Mesenchymal stem cell (in vitro differentiated cells and primary cell): ENCODE measurements at places on chromosomes 7 and 10.

- DNase-seq, result no peak
- peaks cover 73% of the 10 kb centered on the region for H3K27me3 ChIP-seq
These were observed 351.2 kb downstream of the DNAJB6 start for GRCh38 chr7:157687845-157688532.

- H3K36me3 ChIP-seq, result no peaks in the 10 kb centered on the region
- no peaks in the 10 kb centered on the region for H3K4me1 ChIP-seq
- DNase-seq, result no peak
- no peak overlapping the region for H3K27ac ChIP-seq
These were observed 98.4 kb upstream of the PTPRZ1 start for GRCh38 chr7:121774563-121774962.

DNA sequence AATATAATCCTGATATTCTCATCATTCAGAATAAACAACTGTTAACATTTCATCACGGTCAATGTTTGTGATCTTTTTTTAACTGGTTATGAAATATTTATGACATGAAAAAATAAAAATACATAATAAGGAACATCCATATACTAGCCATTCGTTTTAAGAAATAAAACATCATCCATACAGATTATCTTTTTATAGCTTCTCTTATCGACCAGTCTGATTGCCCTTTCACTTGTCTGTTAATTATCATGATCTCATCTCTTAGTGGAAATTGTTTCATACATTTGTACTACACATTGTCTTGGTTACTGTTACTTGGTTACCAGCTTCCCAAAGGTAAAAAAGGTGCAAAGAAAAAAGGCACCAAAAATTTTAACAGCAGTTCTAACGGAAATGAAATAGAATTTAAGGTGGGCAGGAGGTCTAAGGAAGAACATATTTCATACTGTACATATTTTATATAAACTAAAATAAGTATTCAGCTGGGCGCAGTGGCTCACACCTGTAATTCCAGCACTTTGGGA is 8.4 kb downstream of the ARHGAP21 start:
- no peak overlapping the region for H3K27ac ChIP-seq
- no peaks in the 10 kb centered on the region for H3K27me3 ChIP-seq
- DNase-seq, result no peak
- H3K36me3 ChIP-seq, result peaks cover 21% of the 10 kb centered on the region
- peaks cover 4% of the 10 kb centered on the region for H3K4me1 ChIP-seq

DNA sequence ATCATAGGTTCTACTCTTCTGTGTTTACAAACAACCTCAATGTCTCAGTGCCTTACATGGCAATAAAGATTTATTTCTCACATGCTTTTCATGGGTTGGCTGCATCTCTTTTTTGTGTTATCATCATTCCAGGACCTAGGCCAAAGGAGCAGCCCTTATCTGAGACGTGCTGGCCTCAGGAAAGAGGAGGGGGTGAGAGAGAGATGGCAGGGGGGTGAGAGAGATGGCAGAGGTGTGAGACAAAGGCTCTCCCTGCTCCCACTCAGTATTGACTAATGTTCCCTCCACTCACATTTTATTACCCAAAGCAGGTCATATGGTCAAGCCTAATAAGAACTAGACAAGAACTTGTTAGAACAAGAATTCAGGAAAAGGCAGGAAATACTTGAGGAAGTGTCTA is 120.1 kb upstream of the PRR15 start:
- no peak overlapping the region for H3K27ac ChIP-seq
- H3K36me3 ChIP-seq, result no peaks in the 10 kb centered on the region
- no peak for DNase-seq
- no peaks in the 10 kb centered on the region for H3K4me1 ChIP-seq
- H3K4me3 ChIP-seq, result no peak overlapping the region
- peaks cover 5% of the 10 kb centered on the region for H3K27me3 ChIP-seq

DNA sequence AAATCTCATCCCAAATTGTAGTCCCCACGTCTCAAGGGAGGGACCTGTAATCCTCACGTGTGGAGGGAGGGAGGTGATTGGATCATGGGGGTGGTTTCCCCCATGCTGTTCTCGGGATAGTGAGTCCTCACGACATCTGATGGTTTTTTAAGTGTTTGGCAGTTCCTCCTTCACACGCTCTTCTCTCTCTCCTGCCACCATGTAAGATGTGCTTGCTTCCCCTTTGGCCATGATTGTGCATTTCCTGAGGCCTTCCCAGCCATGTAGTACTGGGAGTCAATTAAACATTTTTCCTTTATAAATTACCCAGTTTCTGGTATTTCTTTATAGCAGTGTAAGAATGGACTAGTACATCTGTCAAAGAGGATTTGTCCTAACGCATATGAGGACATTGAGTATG is 59.5 kb downstream of the RGS10 start:
- no peak for DNase-seq
- peaks cover 5% of the 10 kb centered on the region for H3K4me1 ChIP-seq
- H3K4me3 ChIP-seq, result no peak overlapping the region
- no peak overlapping the region for H3K27ac ChIP-seq
- H3K27me3 ChIP-seq, result peaks cover 23% of the 10 kb centered on the region

- peak overlapping the region; percentile 90 for H3K27ac ChIP-seq
- peak; percentile 90 for DNase-seq
- peaks cover 6% of the 10 kb centered on the region for H3K4me1 ChIP-seq
- H3K36me3 ChIP-seq, result no peaks in the 10 kb centered on the region
These were observed 1.8 kb downstream of the KLLN start for GRCh38 chr10:87861566-87861952.

GRCh38 chr10:1543596-1543995 is 193.7 kb downstream of the ADARB2 start:
- no peak overlapping the region for H3K27ac ChIP-seq
- H3K4me1 ChIP-seq, result no peaks in the 10 kb centered on the region
- H3K4me3 ChIP-seq, result no peak overlapping the region
- H3K27me3 ChIP-seq, result no peaks in the 10 kb centered on the region
- DNase-seq, result no peak

GRCh38 chr10:273088-273487 is 137.8 kb downstream of the ZMYND11 start:
- H3K4me3 ChIP-seq, result no peak overlapping the region
- DNase-seq, result no peak
- peaks cover 44% of the 10 kb centered on the region for H3K36me3 ChIP-seq
- H3K27ac ChIP-seq, result no peak overlapping the region

DNA sequence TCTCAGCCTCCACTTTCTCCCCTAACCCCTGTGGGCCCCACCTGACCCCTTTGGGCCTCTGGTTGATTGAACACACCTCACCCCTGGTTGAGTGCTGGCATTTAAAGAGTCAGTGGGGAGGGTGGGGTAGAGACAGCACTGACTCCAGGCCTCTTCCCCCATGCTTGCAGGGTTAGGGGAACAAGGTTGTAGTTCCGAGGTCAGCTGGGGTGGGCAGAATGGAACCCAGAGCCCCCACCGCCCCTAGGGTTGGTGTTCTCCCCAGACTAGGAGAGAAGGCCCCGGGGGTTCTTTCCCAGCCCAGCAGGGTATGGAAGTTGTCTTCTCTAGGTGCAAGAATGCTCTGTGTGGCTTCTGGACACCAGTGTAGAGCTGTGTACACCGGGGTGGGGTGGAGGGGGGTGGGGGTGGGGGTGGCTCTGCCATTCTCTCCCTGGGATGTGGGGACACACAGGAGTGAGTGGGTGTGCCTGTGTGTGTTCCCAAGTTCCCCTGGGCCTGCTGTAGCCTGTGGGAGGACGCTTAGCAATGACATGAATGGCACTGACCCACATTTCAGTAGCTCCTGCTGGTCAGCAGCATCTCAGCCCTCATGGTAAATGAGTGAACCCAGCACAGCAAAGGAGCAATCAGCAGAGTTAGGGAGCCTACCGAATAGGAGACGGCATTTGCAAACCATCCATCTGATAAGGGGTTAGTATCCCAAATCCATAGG is 33.6 kb downstream of the PRF1 start:
- no peak overlapping the region for H3K4me3 ChIP-seq
- H3K36me3 ChIP-seq, result no peaks in the 10 kb centered on the region

DNA sequence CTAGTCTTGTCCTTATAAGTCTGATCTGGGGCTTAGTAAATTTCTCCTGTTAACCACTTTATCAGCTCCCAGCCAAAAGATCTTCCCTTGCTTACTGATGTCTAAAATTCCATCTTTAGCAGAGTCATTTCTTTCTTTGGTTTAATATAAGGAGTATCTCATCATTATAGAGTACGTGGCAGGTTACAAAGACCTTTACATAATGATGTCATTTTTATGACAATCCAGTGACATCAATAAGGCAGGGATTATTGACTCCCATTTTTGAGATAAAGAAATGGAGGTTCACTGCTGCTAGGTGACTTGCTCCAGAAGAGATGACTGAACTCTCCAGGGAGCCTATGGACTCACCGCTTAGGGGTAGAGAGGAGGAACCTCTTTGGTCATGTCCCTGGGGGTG is 8.1 kb upstream of the IFRD1 start:
- no peaks in the 10 kb centered on the region for H3K36me3 ChIP-seq
- H3K4me3 ChIP-seq, result no peak overlapping the region
- DNase-seq, result no peak
- no peaks in the 10 kb centered on the region for H3K4me1 ChIP-seq

GRCh38 chr7:12123172-12123571 is 87.9 kb upstream of the TMEM106B start:
- no peak for DNase-seq
- no peak overlapping the region for H3K27ac ChIP-seq
- no peaks in the 10 kb centered on the region for H3K36me3 ChIP-seq
- H3K27me3 ChIP-seq, result no peaks in the 10 kb centered on the region
- no peak overlapping the region for H3K4me3 ChIP-seq
- no peaks in the 10 kb centered on the region for H3K4me1 ChIP-seq

GRCh38 chr10:24762966-24763623 is 39.4 kb upstream of the ARHGAP21 start:
- peaks cover 3% of the 10 kb centered on the region for H3K4me1 ChIP-seq
- H3K4me3 ChIP-seq, result no peak overlapping the region
- H3K27ac ChIP-seq, result peak overlapping the region; percentile 79
- no peaks in the 10 kb centered on the region for H3K27me3 ChIP-seq
- no peaks in the 10 kb centered on the region for H3K36me3 ChIP-seq
- DNase-seq, result peak; percentile 15

DNA sequence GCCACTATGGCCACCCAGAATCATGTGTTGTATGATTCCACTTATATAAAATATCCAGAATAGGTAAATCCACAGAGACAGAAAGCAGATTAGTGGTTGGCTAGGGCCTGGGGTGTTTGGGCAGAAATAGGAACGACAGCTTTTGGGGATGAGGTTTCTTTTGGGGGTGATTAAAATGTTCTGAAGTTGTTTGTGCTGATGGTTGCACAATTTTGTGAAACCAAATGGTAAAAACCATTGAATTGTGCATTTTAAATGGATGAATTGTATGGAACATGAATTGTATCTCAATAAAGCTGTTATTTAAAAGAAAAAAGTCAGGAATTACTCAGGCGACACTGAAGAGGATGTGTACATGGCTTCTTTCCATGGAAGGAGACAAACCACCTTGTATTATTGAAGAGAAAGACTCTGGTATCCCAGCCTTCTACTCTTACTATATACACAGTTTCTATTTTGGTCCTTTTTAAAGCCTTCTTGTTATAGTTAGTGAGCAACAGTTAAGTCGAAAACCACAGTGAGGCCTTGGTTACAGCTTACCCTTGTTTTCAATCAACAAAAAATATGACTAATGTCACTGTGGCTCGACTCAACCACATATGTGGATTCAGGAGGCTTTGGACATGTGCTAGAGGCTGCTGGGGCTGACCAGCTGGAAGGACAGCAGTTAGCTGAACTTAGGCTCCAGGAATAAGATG is 57.1 kb upstream of the KMT2E start:
- no peak overlapping the region for H3K4me3 ChIP-seq
- peaks cover 3% of the 10 kb centered on the region for H3K4me1 ChIP-seq
- peak; percentile 99 for DNase-seq

DNA sequence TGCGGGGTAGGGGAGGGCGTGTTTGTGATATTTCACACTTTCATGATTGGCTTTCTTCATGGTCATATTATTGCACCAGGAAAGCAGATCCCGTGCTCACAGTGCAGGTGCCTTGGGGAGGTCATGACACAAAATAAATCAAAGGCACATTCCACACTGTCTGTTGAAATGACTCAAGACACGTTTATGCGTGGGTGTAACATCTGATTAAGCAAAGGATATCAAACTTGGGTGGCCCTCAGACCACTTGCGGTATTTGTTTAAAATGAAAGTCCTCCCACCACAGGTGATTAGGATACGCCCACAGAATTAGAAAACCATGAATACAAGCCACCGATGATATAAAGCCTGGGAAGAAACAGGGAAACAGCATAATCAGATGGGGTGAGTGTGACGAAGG is 51.1 kb downstream of the SVIL start:
- H3K4me1 ChIP-seq, result peaks cover 22% of the 10 kb centered on the region
- H3K27me3 ChIP-seq, result no peaks in the 10 kb centered on the region
- no peak overlapping the region for H3K4me3 ChIP-seq
- DNase-seq, result no peak
- peaks cover 17% of the 10 kb centered on the region for H3K36me3 ChIP-seq
- H3K27ac ChIP-seq, result no peak overlapping the region

DNA sequence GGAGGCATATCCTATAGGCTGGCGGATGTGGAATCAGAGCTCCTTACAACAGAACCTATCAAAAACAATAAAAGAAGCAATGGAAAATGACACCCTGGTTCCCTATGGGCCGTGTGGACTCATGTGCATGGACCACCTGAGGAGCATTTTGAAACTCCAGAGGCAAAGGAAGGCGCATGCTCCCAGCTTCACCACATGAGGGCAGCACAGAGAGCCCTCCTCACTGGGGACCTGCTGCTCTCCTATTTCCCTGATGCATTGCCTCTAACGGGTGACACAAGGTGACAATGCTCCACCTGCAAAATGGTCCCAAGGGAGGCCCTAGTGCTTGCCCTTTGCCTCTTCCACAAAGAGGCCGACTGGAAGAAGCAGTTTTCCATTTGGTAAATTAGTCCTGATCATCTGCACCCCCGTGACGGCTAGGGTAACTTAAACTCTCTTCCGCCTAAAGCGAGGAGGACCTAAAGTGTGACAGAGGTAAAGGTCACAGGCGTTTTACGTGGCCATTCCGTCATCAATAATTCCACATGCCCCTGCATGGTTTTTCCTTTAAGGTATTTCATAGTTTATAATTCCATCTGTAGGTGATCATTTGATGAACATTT is 67.7 kb downstream of the GPAM start:
- H3K4me1 ChIP-seq, result no peaks in the 10 kb centered on the region
- no peaks in the 10 kb centered on the region for H3K27me3 ChIP-seq
- DNase-seq, result peak; percentile 4
- no peaks in the 10 kb centered on the region for H3K36me3 ChIP-seq

DNA sequence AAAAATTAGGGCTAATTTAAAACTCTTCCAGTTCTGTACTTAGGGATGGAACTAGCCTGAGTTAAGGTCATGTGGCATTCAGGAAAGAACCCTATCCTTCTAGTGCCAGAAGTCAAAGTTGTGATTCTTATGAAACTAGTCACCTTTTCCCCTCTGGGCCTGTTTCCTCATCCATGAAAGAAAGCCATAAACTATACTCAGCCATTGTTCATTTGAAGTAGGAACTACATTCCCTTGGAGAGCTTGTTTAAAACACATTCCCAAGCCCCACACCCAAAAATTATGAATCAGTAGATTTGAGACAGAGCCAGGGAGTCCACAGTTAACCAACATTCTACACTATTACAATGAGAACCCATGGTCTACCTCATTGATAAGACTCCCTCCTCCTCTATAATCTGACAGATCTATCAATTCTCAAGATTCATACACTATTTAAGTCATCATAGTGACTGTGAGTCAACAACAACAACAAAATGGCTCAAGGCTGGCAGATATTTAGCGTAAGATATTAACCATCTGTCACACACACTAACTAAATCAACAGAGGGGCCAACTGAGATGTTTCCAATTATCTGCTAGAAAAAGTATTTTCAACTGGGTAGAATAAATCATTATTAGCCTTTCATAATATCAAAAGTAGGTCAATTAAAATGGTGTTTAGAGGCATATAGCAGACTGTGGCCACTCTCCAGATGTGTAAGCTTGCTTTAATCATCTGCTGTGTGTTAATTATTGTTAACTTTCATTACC is 102.3 kb downstream of the SLC25A13 start:
- peaks cover 2% of the 10 kb centered on the region for H3K4me1 ChIP-seq
- no peaks in the 10 kb centered on the region for H3K36me3 ChIP-seq
- peak overlapping the region; percentile 46 for H3K27ac ChIP-seq
- H3K27me3 ChIP-seq, result no peaks in the 10 kb centered on the region
- DNase-seq, result no peak
